CD4-positive, alpha-beta memory T cell (primary cell): ENCODE measurements at places on chromosomes 11 and 22. TPM values are rescaled to one million over a fixed set of nuclear protein-coding genes. Genes with fewer than 3 reads are reported as not detected.

Gene SLC5A1
- total RNA-seq = not detected

Gene PARVA
- total RNA-seq = 2.4 TPM

Gene SLC25A1
- 40.7 TPM for total RNA-seq

Gene KRTAP5-9
- total RNA-seq = not detected

Gene PTH
- not detected for total RNA-seq
